WERI-Rb-1 (cell line): ENCODE measurements at places on chromosomes 13 and 19.
A peak's percentile ranks its signal among the peaks of the same experiment; 100 is the strongest.

- DNase-seq, result no peak
These were observed 209.1 kb downstream of the UQCRFS1 start for GRCh38 chr19:29003641-29004409.

DNA sequence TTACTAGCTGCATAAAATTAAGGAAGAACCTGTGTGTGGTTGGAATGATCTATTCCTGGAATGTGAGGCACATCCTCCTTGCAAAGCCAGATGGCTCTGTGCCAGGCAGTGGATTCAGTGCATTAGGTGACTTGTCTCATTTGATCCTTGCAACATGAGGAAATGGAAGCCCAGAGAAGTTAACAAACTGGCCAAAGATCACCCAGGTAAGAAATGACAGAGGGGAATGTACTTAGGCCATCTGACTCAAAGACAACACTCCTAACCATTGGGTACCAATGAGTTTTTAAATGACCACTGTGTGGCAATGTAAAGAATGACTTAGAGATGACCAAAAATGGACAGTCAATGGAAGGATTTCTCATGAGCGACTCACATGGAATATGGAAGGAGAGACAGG lies 114.2 kb upstream of the RXFP2 start:
- no peak for DNase-seq

- peak; percentile 59 for DNase-seq
These were observed at the start of gene SERTM1 for GRCh38 chr13:36673838-36674326. Gene SERTM1 (plus strand): TSS chr13:36674020. CDS start chr13:36695079, 21,059 bp downstream.

DNA sequence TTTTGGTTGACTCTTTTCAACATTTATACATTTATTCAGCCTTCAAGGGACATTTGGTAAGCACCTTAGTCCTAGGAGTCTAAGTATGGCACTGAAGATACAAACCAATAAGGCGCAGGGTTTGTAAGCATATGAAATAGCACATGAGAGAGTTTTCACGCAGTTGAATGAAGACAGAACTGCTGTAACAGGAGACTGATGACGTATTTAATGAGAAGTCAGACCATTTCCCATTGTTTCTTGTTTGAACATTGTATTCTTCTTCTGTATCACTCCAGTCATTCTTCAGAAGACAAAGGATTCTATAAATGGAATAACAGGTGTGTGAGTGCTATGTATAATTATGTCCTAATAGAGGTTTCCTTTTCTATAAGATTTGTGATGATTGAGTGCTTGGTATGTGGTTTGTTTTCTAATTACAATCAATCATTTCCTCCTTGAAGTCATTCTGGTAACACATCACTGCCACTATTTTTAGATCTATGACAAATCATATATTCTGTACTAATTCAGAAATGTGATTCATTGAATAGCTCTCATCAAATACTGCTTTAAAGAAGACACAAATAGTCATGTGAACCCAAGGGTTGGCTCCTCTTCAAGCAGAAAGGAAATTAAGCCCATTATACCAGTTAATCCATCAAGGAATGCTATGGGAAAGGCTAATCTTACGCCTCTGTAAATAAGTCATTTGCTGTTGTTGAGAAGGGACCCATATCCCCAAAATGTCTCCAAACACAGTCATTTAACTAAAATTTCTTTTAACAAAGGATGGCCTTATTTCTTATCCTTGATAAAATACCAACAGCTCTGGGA lies 222.8 kb upstream of the NBEA start:
- no peak for DNase-seq

- no peak for DNase-seq
These were observed 22.9 kb downstream of the CYP4F2 start for GRCh38 chr19:15874821-15875474.

- no peak for DNase-seq
These were observed 336.6 kb downstream of the TEX29 start for GRCh38 chr13:111657013-111657412.

GRCh38 chr13:20064128-20064527 lies 96.7 kb downstream of the GJA3 start:
- DNase-seq, result no peak

- peak; percentile 92 for DNase-seq
These were observed at the start of gene ERF for GRCh38 chr19:42254850-42255765. Gene ERF (minus strand): TSS chr19:42255128. CDS start chr19:42254999, 129 bp downstream.

GRCh38 chr19:3129112-3129511 lies 6.7 kb upstream of the GNA15 start:
- no peak for DNase-seq

- no peak for DNase-seq
These were observed 12.9 kb downstream of the ZNF507 start for GRCh38 chr19:32358321-32358720.

- no peak for DNase-seq
These were observed 38.7 kb downstream of the ZIC5 start for GRCh38 chr13:99932912-99933311.

- DNase-seq, result no peak
These were observed 18.3 kb upstream of the KATNAL1 start for GRCh38 chr13:30325668-30326067.

- no peak for DNase-seq
These were observed 593.5 kb downstream of the KCTD12 start for GRCh38 chr13:76292726-76293125.

DNA sequence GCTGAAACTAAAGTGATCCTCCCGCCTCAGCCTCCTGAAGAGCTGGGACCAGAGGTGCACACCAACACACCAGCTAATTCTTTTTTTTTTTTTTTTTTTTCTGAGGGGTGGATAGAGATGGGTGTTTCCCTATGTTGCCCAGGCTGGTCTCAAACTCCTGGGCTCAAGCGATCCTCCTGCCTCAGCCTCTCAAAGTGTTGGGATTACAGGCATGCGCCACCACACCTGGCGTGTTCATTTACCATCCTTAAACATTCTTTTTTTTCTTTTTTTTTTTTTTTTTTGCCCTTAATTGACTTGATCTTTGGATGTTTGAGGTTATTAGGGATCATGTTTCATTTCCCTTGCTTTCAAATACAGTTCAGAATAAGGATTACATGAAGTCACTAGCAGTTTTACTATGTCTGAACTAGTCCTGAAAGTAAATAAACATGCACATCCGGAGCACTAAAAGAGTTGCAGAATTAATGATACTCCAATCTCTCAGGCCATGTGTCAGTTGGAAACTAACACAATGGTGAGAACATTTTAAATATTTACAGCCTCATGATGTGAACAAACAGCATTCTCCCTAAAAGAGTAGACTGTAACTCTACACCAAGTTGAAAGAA lies 10.2 kb downstream of the UTP14C start:
- no peak for DNase-seq

- DNase-seq, result no peak
These were observed 13.2 kb upstream of the LATS2 start for GRCh38 chr13:21074546-21074945.

DNA sequence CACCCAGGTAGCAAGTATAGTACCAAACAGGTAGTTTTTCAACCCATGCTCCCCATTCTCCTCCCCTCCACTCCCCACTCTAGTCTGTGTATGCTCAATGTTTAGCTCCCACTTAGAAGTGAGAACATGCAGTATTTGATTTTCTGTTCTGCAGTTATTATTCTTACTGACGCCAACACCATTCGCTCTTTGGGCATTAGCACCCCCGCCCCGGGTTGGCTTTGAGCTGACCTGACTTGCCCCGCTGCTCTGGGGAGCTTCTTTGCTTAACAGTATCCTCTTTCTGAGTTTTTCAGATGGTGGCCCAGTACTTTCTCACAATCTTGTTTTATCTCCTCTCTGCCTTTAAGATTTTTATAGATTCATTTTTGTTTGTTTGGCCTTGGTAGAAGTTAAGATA lies 138.7 kb downstream of the CRYL1 start:
- DNase-seq, result no peak

GRCh38 chr13:114135731-114136171 lies 3.3 kb upstream of the RASA3 start:
- no peak for DNase-seq

DNA sequence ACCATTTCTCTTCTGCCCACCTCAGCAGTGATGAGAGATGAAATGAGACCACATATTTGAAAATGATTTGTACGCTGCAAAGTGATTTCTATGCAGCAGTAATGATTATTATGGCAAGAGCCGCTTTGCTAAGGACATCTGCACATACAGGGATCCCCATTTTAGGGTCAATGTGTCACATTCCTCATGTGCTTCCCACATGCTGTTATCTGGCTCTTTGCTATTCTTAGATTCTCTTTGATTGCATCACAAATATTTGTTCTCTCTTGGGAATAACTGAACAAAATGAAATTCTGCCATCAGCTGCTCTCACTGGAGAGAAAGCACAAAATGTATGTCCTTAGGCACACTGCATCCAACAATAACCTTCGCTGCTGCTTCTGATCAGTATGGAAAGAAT lies 209.5 kb upstream of the IPO5 start:
- no peak for DNase-seq

- no peak for DNase-seq
These were observed 50.4 kb downstream of the SACS start for GRCh38 chr13:23383151-23383550.

- DNase-seq, result no peak
These were observed 277.6 kb downstream of the PCDH9 start for GRCh38 chr13:66952507-66952906.

DNA sequence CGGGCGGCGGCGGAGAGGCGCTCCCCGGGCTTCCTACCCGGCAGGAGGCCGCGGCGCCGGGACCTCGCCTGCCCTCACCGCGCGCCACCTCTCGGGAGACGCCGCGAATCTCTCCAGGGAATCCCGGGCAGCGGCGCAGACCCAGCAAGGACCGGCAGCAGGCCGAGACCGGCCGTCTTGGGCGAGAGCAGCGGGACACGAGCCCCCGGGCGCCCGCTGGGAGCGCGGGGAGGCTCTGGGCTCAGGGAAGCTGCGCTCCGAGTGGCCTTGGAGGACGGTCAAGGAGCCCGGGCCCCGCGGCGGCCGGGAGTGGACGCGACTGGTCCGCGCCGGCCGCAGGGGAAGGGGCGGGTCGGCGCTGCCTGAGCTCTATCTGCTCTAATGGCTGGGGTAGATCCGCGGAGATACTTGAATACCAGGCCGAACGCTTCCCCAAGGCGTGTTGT lies 14.7 kb downstream of the CDX2 start:
- peak; percentile 69 for DNase-seq

- no peak for DNase-seq
These were observed 12.1 kb upstream of the NDFIP2 start for GRCh38 chr13:79468819-79469218.

DNA sequence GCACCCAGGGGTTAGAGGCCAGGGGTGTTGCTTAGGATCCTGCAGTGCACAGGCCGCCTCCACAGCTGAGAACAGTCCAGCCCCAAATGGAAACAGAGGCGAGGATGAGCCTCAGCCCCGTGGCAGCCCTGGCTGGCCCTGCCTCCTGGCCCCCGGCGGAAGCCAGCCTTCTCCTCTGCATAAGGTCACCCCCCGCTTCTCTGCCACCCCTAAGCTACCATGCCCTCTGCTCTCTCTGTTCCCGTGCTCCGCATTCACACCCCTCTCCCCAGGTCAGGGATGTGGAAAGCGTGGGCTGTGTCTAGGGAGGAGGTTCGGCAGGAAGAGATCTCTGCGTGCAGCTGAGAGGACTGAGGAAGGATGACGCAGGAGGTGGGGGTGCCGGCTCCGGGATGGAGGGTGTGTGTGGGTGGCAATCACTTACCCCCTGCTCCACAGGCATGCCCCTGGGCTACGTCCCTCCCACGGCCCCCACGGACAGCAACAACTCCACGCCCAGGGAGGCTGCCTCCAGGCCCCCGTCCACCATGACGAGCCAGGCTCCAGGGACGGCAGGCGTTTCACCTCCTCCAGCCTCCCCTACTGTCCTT lies 6.0 kb downstream of the SSC5D start:
- no peak for DNase-seq

- no peak for DNase-seq
These were observed 19.5 kb upstream of the TRPC4 start for GRCh38 chr13:37889102-37889501.

GRCh38 chr19:51729781-51730180 lies 6.0 kb upstream of the HAS1 start:
- DNase-seq, result no peak

GRCh38 chr13:73715911-73716510 lies 418.2 kb downstream of the KLF12 start:
- DNase-seq, result no peak

- DNase-seq, result no peak
These were observed 29.1 kb upstream of the HOMER3 start for GRCh38 chr19:18969931-18970659.

- no peak for DNase-seq
These were observed 33.7 kb downstream of the CRYL1 start for GRCh38 chr13:20491926-20492435.

- DNase-seq, result no peak
These were observed 10.5 kb upstream of the GPC6 start for GRCh38 chr13:93216122-93216521.

DNA sequence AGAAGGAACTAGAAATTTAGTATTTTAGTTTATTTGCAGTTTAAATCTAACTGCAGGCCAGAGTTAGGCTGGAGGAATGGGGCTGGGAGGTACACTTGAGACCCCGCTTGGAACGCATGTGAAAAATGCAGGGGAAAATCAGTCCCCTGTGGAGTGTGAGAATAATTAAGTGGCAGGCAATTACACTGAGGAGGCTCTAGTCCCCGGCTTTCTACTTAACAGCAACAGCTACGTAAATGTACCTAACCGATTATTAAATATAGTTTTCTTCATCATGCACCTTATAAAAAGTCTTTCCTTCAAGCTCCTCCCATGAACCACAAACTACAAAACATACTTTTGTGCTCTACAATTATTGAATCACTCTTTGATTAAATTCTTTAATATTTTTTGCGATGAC lies 804 bp downstream of the ZNF708 start:
- DNase-seq, result no peak

DNA sequence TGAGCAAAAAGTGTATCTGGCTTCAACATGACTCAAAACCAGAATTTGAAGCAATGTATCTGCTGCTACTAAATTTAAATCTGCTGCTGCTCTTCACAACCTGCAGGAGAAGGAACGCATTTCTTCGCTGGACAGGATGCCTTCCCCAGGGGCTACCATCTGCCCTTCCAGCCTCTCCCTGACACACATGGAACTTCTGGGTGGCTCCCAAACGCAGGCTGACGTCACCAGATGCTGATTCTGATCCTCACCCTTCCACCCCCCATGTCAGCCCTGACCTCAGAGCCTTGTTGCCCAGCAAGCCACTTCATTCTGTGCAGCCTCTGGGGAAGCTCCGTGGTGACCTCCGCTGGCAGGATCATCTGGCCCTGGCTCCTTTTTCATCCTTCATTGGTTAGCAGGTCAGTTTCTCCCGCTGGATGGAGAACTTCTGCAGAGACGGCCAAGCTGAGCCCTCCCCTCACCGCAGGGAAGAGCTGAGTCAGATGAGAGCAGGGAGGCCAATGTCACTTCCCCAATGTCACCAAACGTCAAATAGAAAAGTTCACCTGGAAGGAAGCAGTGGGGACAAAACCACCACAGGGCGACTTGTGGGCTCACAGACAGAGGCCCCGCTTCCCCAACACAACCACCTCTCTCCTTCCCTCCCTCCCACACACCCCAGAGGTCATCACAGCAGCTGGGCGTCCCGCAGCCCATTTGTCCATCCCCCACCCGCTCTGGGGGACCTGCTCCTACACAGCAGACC lies 14.0 kb upstream of the RAB20 start:
- DNase-seq, result peak; percentile 61

GRCh38 chr13:37753776-37754175 lies 115.8 kb downstream of the TRPC4 start:
- no peak for DNase-seq

- no peak for DNase-seq
These were observed 270.2 kb downstream of the IRS2 start for GRCh38 chr13:109516186-109516585.
